ENCODE measurements at places on chromosomes 1 and 21.

GRCh38 chr1:183578856-183579255, 11.4 kb downstream of the NCF2 start:
- no peak for DNase-seq

DNA sequence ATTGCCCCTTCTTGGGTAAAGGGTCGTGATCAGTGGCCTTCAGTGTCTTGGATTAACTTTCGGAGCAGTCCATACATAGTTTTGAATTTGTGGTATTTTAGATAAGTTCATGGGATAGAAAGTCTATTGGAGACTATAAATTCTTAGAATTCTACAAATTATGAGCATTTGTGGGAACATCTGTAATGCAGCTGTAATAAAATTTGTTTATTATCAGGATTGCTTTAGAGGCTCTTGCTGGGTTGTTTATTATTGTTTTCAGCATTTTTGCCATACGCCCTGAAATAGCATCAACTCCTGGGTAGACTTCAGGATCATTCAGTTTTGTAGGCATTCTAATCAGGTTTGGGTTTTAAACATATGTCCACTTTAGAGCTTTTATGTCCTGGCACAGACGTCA, 16.1 kb downstream of the LAMC1 start:
- DNase-seq: peak; percentile 63

DNA sequence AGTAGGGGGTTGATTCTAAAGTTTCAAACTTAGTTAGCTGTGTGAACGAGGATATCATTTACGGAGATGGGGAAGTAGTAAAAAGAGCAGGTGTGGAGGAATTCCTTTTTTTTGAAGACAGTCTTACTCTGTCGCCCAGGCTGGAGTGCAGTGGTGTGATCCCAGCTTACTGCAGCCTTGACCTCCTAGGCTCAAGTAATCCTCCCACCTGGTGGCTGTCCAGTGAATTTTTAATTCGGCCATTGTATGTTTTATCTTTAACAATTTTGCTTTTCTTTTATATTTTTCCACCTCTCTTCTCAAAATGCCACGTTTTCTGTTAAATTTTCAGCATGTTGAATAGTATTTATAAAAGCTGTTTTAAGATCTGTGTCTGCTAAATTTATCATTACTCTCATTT, 12.3 kb upstream of the CENPF start:
- no peak for DNase-seq

DNA sequence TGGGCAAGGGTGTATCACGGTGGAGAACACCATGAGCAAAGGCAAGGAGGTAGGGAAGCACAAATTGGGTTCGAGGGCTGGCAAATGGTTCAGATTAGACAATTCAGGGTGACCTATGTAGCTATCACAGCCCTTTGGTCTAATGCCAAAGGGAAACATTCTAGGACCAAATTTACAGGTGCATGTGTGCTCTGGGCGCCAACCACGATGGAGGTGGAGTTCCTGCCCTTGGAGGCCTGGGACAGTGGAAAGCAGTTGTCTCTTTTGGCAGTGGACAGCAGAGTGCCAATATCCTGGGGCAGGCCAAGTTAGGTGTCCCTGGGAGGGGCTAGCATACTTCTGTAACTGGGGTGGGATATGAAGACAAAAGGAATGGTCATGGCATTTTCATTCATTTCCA, 40.1 kb downstream of the IGFN1 start:
- DNase-seq: no peak

- no peak for DNase-seq
Measured at GRCh38 chr1:213925531-213926182, 62.1 kb upstream of the PROX1 start.

- DNase-seq: no peak
Measured at GRCh38 chr1:35544976-35545375, 12.2 kb downstream of the KIAA0319L start.

DNA sequence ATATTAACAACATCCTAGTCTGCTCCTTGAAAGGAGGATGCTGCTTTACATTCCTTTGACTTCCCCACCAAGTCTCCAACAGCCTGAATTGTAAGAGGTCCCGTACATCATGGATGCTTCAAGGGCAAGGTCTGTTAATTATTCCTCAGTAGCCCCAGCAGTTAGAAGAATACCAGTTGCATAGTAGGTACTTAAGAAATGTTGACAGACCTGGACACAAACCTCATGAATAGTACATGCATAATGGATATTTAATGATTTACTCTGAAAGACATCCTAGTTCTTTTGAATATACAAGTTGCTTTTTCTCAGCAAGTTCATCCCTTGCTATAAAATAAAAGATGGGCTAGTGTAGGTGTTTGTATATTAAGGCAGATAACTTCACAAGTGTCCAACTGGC, 112.1 kb upstream of the DPYD start:
- no peak for DNase-seq

DNA sequence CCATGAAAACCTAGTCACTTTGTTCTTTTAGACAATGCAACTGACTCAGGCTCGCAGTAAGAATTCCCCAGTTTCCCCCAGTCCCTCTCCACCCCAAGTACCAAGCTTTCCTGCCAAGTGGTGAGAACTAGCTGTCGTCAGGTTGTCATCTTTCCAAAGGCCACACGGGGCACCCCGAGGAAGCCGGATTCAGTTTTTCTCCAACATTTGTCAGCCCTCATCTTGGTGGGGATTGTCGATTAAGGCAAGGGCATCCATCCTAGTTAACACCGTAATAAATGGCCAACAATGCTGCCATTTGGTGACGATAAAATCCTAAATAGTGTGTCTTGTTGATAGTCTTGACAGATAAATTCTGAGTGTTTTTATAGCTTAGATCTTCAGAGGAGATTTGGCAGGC, 55.9 kb upstream of the PROX1 start:
- DNase-seq: no peak

DNA sequence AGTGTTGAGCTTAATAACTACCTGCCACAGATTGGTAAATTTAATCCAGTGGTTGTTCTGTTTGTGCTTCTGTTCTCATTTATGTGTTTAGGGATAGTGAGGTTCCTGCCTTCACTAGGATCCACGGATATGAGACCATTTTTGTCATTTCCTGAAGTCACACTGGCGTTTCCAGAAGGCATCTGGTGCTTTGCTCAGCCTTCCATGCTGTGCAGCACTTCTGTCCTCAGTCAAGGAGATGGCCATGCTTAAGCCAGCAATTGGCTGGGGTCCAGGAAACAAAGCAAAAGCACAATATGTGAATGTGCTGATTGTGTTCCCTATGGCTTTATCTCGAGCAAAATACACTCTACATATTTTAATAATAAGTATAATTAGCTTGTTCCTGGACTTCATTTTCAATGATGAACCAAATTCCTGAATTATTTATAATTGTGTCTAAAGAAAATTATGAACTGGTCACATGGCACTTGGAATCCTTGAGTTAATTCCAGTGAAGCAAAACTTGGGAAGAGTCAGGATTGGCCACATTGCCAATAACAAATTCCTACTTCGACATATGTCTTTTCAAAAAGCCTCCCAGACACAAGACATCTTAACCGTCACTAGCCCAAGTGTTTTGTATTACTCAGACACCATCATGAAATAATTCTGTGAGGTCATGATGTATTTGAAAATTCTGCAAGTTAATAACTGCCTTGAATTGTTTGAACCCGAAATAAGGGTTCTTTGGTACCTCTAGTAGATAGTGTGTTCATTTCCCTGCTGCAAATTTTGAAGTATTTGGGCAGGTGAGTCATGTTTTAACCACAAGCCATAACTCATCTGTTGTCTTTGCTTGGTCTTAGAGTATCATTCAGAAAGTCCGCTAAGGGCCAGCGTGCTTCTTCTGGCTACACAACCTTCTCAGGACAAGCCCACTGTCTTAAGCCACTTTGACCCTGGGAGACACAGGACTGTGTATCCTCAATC, 412.4 kb downstream of the DISC1 start:
- DNase-seq: no peak

DNA sequence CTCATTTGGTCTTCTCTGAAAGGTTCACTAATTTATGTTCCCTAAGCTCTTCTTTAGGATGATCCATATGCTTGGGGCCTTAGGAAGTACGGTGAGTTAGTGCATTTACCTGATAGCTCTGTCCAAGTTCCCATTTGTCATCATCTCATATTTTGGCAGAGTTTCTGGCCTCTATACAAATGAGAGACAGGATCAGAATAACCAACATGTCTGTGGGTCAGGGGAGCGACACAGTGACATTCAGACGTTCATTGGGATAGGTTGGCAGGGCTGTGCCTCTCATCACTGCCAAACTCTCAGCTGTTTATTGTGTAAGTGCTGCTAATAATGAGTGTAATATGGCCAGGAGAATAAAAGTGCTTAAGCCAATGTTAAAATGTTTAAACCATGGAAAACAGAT, 561.1 kb upstream of the ZRANB2 start:
- no peak for DNase-seq

- no peak for DNase-seq
Measured at GRCh38 chr21:15063081-15063813, 1.6 kb downstream of the NRIP1 start.

DNA sequence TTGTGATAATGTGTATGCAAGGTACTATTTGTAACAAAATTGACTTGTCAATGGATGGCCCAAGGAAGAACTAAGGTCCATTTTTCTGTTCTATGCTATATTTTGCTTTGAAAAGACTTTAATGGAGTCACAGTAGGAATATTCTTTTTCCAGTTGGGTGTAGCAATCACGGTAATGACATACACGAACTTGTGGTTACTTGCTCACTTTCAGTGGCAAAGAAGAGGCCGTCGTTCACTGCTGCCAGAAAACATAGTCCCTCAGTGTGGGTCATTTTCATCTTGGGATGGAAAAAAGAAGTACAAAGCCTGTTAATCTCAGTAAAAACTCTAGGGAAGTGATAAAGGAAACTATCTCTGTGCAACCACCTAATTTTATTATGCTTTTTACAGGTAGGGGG, 47.8 kb upstream of the LAMC2 start:
- DNase-seq: no peak

GRCh38 chr1:113784104-113784779, 25.0 kb upstream of the PHTF1 start:
- no peak for DNase-seq

DNA sequence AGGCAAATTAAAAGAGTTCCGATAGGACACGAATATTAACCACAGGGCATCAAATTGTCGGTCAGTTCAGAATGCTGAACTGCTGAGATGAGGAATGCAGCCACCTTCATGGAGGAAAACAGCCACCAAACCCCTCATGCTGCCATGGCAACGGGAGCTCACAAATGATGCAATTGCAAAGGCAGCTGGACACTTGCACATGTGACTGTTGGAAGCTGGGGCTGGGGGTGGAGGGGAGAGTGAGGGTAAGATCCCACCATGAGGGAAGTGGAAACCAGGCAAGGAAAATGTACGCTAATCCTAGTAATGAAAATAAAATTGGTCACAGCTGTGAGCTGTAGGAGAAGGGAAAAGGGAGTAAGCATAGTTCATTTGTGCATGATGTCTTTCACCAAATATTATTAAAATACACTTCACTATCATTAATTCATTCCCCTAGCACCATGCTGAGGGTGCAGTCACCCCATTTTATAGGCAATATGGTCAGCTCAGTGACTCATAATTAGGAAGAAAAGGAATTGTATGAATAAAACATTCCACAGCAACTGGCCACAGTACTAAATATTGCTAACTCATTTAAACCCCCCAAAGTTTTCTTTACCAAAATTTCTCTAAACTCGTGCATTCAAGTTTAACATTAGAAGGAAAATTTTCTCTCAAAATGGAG, 15.3 kb downstream of the BECN2 start:
- peak; percentile 50 for DNase-seq

DNA sequence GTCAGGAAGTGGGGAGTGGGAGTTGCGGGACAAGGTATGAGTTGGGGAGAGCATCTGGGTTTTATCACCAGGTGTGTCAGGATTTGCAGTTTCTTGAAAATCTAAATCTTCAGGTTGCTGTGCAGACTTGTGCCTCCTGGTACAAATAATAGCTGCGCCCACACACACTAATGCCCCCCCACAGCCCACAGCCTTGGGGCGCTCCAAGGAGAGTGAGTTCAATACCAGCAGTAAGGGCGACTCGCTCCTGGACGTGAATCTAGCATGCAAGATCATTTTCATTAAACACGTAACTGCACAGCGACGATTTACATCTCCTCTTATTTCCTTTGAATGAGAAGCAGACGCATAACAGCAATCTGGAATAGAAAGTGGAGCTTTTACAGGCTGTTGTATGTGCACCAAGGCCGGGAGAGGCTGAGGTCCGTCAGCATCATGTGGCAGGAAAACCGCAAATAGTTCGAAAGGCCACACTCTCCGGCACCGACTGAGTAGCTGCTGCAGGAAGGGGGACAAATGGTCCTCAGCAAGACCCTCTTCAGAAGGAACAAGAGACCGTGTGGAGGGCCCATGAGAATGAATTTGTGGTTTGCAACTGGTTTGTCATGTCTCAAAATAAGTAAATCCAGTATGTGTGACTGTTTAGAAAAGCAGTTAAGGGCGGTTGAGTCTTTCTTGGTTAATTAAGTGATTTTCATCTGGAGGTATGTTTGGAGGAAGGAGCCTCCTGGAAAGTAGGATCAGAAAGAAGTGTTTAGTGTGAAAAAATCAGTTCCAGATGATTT, 439.5 kb downstream of the SMYD3 start:
- DNase-seq: peak; percentile 44

DNA sequence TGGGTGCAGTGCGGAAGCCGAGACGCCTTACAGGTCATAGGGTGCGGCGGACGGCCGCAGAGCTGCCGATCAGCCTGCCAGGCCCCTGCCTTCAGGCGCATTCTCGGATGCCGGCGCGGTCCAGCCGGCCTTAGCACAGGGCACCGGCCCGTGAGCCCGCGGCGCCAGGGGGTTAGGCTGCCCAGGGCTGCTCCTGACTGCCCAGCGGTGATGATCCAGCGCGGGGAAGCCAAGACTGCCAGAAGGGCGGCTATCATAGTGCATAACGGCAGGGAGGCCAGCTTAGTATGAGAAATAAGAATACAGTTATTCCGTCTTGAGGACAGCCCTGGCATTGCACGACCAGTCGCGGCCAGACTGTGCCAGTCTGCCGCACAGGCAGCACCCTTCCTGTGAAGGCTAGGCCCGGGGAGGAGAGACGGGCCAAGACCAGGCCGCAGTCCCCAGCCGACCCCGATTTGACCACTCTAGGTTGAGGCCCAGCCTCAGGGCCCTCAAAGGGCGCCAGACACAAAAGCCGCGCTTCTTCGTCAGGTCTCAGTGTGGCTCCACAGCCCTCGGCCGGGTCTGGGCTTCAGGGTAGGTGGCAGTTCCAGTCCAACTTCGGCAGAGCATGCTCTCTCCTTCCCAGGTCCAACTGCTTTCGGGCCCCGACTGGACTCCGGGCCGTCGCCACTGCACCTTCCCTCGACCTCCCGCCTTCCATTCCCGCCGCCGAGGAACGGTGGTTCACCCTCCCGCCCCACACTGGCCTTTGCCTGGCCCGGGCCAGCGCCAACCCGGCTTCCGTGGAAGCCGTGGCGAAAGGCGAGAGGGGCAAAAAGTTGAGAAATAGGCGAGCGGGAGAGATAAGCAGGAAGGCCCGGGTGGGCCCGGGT, 829 bp downstream of the ALX3 start:
- no peak for DNase-seq

- DNase-seq: no peak
Measured at GRCh38 chr1:165772739-165773138, 4.1 kb upstream of the TMCO1 start.

DNA sequence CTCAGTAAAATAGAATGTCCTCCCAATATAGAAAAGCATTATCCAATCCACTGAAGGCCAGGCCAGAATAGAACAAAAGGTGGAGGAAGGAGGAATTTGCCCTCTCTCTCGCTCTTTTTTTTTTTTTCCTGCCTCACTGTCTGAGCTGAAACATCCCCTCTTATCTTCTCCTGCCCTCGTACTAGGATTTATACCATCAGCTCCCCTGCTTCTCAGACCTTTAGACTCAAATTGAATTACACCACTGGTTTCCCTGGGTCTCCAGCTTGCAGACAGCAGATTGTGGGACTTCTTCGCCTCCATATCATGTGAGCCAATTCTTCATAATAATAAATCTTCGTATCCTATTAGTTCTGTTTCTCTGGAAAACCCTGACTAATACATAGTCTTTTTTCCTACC, 4.9 kb upstream of the ZMYM6 start:
- no peak for DNase-seq

All from HFF-Myc (cell line).